Activated T-cell treated with anti-CD3 and anti-CD28 coated beads, Interleukin-2, amount 50 U/mL, for 72 hours (primary cell): ENCODE measurements at places on chromosomes 1 and 21.

DNA sequence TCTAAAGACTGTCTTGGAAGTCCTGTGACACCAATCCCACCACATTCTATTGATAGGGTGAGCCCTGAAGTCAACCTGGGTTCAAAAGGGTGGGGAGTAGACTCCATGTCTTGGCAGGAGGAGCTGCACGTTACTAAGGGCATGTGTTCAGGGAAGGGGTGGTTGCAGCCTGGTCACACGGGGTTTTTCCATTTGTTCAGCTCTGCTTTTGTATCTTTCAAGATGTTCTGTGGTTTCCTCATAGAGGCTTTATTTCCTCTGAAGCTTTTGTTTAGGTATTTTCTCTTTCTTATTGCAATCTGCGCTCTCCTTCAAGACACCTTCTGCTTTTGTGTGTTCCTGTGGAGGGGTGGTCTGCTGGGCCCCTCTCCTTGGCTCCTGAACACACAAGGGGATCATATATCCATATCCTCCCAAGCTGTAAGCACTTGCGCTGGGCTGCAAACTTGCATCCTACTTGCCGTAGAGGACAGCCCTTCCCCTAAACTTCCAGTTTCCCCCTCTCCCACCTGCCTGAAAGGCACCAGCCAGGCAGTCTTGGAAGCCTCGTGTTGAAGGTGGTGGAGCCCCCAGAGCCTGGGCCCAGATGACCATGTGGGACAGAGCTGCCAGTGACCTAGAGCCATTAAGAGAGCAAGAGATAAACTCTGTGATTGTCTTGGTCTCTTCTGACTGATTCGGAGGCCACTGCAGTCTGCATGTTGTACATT is 62.5 kb upstream of the TRAPPC10 start:
- no peak for DNase-seq

DNA sequence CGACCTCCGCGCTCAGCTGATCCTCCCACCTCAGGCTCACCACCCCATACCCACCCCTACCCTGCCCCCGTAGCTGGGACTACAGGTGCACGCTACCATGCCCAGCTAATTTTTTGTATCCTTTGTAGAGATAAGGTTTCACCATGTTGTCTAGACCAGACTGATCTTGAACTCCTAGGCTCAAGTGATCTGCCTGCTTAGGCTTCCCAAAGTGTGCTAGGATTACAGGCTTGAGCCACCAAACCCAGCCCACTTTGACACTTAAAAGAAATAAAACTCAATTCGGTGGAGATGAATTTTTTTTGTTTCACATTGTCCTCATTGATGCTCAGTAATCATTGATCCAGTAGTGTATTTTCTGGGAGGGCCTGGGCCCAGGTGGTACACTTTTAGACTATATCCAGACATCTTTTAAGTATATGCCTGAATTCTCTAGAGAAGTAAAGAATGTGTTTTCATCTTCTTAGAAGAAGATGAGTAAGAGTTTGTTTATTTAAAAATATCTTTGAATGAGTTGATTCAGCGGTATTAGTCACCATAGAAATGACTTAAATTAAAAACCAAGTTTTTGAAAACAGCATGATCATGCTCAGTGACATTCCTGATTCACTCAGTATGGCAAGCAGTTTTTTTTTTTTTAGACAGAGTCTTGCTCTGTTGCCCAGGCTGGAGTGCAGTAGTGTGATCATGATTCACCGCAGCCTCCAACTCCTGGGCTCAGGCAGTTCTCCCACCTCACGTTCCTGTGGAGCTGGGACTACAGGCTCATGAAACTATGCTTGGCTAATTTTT is 57.8 kb downstream of the EPB41 start:
- peak; percentile 28 for DNase-seq

- DNase-seq, result peak; percentile 71
Measured at GRCh38 chr1:16167331-16168143, 11.7 kb upstream of the EPHA2 start.

DNA sequence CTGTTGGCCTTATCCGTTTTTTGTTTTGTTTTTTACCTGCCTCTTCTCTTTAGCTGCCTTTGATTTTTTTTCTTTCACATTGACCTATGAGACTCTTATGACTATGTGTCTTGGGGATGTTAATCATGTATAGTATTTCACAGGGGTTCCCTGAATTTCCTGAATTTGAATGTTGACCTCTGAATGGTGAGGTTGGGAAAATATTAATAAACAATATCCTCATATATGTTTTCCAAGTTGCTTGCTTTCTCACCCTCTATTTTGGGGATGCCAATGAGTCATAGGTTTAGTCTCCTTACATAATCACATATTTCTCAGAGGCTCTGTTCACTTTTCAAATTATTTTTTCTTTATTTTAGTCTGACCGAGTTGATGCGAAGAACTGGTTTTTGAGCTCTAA is 29.6 kb downstream of the GBP5 start:
- no peak for DNase-seq

DNA sequence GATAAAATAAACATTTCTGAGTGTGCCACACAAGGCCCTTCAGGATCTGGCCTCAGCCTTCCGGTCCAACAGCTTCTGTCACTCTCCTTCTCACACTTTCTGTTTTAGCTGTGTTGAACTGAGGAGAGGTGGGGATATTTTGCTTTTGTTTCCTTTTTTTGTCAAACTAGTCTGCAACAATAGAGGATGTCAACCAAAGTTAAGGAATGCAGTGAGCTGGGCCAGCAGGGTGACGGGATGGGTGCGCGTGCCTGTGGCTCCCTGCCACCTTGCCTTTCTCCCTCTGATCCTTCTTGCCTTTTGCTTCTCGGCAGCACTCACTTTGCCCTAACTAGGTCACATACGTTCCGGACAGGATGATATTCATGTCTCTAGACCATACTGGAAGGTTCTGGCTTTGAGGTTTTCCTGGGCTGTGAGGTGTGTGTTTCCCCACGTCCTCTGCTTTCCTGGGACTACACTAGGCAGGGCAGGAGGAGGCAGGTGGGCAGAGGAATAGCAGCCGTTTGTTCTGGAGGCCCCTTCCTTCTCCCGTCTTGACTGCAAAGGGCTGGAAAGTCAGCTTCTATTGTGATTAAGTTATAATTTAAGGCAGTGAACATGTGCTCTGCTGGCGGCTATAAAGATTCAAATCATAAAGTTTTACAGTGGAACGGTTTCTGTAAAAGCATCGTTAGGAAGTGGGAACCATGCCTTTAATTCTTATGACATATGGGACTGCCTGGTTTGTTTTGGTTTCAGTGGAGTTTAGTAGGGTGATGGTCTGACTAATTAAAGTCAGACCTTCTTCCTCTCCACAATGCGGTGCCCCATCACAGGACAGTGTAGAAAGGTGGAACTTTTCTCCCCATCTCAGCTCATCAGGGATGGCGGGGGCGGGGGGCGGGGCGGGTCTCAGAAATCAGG is 67.8 kb downstream of the RNF220 start:
- no peak for DNase-seq

- no peak for DNase-seq
Measured at GRCh38 chr1:3925256-3925655, 25.2 kb upstream of the C1orf174 start.

- no peak for DNase-seq
Measured at GRCh38 chr21:32364387-32364786, 28.4 kb downstream of the URB1 start.

GRCh38 chr1:89762386-89762778 is 58.5 kb upstream of the LRRC8D start:
- DNase-seq, result no peak

DNA sequence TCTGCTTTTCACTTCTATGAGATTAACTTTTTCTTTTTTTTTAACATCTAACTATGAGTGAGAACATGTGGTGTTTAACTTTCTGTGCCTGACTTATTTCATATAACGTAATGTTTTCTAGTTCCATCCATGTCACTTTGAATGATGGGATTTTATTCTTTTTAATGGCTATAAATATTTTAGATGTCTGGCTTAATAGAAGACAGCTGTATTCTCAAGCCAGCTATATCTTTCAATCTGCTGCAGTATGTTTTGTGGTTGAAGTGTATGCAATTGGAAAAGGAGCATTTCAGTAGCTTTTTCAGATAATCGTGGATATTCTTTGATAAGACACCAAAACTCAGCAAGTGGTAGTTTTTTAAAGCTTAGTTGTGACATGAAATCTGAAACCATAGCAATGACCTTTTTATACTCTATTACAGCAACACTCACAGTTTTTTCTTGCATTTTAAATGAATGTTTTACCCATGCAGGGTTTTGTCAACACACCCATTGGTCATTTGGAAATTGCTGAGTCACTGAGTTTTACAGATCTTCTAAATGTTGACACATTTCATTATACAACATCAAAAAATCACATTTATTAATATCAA is 5.7 kb upstream of the SVBP start:
- DNase-seq, result no peak

- DNase-seq, result no peak
Measured at GRCh38 chr1:99527078-99527477, 118.8 kb upstream of the PALMD start.

DNA sequence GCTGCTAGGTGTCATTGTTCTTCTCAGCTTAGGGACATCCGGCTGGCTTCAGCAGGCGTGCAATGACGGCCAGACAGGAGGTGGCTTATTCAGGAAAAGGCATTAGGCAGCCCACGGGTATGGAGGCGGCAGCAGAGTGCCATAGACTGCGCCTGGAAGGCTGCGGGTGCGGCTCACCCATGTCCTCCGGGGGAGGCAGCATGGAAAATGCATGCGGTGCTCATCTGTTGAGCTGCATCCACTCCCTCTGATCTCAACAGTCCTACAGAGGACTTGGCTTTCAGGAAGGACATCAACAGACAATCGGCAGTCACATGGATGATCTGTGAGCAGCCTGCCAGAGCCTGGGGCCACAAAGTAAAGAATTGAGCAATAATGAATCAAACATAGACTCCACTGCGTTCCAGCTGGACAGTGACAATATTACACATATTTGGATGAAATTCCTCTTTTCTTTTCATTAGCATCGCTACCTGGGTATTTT is 42.9 kb downstream of the UMODL1 start:
- no peak for DNase-seq

DNA sequence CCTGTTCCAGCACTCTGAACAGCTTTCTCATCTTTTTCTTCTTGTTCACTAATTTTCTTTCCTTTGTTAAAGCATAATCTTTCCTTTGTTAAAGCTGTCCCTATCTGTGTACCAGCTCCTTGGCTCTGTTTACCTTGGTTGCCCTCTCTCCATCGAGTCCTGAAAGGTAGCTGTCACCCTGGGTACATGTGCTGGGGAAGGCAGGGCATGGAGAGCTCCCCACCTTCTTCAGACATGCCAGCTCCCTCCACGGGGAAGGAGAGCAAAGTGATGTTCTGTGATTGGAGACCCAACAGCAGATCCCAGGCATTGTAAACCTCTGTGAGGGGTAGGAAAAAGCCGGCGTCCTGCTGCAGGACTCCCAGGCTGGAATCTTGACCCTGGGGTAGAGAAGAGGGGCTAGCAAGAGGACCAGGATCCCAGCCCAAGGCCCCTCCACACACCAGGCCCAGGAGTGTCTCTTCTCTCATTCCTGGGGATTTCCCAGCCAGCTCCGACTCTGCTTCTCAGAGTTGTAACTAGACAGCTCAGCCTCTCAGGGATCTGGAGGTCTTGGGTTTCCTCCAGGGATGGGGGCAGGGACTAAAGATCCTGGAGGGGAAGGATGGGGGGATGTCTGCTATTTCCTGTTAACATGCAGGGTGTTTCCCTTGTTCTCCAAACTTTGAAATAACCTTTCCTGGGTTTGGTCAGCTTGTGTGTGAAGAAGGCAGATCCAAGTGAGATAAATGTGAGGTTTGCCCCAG is 34.4 kb downstream of the TMCC2 start:
- DNase-seq, result no peak

DNA sequence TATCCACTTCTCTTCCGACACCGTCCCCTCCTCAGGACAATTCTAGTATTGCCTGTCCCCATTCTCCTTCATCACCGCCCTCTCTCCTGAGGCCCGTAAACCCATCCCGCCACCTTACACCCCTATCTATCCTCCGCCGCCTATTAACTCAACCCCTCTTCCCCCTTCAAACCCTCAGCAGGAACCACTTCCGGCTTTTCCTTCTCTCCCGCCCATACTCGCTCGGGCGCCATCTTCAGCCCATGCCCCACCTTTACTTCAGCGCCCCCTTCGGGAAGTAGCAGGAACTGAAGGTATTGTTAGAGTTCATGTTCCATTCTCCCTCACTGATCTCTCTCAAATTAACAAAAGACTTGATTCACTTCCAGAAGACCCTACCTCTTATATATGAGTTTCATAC is 31.6 kb downstream of the VN1R5 start:
- no peak for DNase-seq

DNA sequence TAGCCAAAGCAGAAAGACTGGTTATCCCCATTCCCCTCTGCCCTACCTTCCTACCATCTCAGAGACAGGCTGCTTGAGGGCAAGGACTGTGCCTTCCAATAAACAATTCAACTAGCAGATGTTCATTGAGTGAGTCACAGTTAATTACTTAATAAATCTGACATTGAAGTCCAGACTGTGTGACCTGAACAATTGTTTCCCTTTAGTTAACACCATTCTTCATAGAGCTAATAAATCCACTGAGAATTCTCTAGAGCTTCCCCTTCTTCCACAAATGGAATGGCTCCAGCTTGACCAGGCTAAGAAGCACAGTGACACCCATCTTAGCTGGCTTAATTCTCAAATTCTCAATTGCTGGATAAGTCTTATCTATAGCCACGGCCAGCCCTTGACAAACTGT is 61.9 kb upstream of the GJA5 start:
- no peak for DNase-seq

GRCh38 chr1:198444792-198445191 is 95.7 kb downstream of the ATP6V1G3 start:
- no peak for DNase-seq

DNA sequence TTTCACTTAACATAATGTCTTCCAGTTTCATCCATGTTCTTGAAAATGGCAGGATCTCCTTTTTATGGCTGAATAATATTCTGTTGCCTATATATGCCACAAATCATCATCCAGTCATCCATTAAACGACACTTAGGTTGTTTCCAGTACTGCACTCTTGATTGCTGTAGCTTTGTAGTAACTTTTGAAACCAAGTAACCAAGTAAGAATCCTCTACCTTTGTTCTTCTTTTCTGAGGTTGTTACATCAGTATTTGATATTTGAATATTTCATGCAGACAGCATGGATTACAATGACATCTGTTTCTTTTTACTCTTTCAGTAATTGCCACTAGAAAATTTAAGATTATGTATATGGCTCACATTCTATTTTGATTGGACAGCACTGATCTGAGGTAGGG is 22.1 kb upstream of the PRDM2 start:
- DNase-seq, result no peak

DNA sequence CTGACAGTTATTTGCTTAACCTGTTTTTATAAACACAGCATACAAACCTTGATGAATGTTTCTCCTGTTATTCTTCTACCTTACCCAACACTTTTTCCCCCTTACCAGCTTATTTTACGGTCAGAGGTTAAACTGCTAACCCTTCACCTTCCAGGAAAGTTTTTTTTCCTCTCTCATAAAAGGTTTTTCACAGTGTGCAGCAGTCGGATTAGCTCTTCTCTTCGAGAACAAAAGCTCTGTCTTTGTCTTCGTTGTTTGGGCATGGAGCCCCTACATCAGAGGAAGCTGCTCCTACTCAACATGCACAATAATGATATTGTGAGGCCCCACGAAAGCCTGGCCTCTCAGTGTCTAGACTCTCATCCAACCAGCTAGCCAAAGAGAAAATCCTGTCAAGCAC is 42.0 kb downstream of the DENND1B start:
- DNase-seq, result no peak
